Activated CD4-positive, alpha-beta memory T cell treated with anti-CD3 and anti-CD28 coated beads for 36 hours (primary cell): ENCODE measurements at places on chromosomes 1 and 21. TPM values are rescaled to one million over a fixed set of nuclear protein-coding genes. Genes with fewer than 3 reads are reported as not detected.

- DNase-seq = no peak
These were observed 585.7 kb upstream of the CAMK1G start for GRCh38 chr1:208997726-208998312.

DNA sequence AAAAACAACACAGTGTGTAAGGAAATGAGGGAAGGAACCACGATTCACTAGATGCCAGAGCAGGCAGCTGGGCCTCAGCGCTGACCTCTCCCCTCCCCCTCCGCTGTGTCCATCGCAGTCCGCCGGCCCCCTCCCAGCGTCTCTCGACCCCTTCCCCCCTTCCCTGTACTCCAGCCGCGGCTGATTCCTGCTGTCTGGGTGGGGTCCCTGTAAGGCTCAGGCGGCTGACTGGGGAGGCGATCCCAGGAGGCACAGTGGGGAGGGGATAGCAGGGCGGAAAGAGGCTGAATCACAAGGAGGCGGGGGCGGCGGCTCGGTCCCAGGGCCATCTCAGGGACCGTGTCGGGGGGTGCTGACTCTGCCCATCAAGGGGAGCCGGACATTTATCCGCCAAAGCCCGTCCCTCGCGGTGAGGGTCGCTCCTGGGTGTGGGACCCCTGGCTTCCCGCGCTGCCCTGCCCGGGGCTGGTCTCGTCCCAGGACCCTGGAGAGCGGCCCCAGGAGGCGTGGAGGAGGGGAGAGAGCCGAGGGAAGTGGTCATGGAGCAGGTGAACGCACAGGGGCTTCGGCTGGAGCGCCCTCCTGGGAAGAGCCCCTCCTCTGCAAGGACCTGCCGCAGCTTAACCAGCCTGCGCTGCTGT is 241.9 kb downstream of the PTPRU start:
- DNase-seq = no peak

GRCh38 chr1:21495225-21495820 is 13.9 kb upstream of the ALPL start:
- DNase-seq = no peak

The ZYG11B gene
- 14.2 TPM for total RNA-seq

DNA sequence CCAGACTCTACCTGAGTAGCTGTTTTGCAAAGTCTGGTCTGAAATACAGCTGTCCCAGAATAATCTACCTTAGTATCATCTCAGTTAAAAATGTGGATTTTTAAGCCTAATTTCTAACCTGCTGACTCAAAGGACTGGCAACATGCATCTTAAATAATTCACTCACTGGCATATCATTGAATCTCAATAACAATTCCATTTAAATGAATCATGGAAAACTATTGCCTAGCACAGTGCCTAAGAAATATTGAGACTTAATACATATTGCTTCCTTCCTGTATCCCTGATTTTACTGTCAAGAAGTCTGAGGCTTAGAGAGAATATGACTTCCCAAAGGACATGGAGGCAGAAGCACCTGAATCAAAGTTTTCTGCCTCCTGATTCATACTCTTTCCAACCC is 3.1 kb downstream of the CCDC190 start:
- no peak for DNase-seq

DNA sequence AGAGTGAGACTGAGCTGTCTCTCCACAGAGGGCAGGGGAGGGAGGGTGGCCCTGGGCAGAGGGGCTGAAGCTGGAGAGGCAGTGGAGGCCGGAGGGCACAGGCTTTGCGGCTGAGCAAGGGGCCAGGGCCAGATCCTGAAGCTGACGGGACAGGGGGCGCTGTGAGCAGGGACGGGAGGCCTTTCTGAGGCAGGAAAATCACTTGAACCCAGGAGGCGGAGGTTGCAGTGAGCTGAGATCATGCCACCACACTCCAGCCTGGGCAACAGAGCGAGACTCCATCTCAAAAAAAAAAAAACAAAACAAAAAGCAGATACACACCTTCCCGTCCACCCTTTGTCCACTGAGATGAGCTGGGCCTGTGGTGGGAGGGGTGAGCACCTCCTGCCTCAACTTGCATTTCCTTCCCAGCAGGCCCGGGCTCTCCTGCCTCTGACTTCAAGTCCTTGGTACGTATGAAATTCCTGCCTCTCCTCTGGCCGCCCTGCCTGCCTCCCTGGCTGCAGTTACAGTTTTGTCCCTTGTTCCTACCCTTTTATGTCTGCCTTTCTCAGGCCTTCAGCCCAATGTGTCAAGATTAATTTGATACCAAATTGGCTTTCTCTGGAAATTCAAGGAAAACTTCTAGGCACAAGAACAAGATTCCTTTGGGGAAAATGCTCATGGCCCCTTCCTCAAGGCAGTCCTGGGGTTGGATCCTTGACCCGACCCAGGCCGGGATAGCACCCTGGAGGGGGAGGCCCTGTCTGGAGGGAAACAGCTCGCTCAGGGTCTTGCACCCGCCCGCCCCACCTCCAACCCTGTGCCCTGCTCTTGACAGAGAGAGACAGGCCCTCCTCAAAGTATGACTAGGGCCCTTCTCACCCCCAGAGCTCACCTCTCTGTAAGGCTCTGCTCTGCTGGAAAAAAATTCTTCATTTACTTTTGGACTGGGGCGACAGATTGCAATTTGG is 11.2 kb upstream of the ADAMTSL4 start:
- no peak for DNase-seq

The CD52 gene
- total RNA-seq = 261 TPM

- no peak for DNase-seq
These were observed 101.5 kb upstream of the COL24A1 start for GRCh38 chr1:86258101-86258500.

The FCER1G gene
- total RNA-seq = 2.0 TPM

DNA sequence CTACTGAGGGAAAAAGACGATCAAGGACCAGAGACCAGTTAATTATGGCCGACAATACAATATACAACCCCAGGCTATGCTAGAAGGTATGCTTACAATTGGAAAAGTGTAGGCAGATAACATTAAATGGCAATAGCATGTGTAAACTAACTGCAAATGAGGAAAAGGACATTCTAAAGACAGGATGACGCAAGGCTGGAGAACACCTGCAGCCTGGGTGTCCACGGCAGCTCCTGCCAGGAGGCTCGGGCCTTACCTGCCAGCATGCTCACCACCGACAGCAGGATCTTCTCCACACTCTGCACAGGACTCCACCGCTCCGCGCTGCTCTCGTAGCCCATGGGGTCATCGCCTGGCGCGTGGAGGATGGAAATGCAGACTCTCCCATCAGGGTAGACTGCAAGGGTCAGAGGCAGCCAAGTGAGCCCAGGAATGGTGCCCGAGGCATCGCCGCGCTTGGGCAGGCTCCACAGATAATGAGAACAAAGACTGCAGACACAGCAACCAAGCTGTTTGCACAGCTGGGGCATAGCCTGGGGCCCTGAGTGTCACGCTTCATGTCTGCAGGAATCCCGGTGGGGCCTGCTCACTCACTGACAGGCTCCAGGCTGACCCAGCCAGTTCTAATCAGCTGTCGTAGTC is 28.2 kb downstream of the UBE2G2 start:
- DNase-seq = no peak

The CFAP57 gene
- 0.43 TPM for total RNA-seq
